CD4-positive, alpha-beta T cell treated with Interleukin-15 for 4 hours (primary cell): ENCODE measurements at places on chromosomes 5 and 9.
A peak's percentile ranks its signal among the peaks of the same experiment; 100 is the strongest.

- no peak for DNase-seq
Observed at GRCh38 chr5:143306040-143306439, 97.4 kb downstream of the NR3C1 start.

GRCh38 chr5:29796013-29796412 lies 1397.5 kb upstream of the CDH6 start:
- no peak for DNase-seq

DNA sequence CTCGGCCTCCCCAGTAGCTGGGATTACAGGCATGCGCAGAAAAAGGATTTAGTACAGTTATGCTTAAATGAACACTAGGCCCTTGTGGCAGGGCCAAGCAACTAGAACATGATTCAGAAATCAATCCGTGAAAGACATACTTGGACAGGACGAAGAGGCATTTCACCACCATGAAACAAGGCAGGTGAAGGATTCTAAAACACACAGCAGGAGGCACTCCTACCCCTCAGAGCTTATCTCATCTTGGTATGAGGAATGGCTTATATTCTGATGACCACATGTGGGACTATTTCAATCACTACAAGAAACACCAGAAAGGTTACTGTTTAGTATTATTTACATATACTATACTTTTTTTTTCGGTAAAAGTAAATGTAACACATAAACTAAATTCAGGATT lies 15.7 kb downstream of the OR2S2 start:
- DNase-seq, result no peak

DNA sequence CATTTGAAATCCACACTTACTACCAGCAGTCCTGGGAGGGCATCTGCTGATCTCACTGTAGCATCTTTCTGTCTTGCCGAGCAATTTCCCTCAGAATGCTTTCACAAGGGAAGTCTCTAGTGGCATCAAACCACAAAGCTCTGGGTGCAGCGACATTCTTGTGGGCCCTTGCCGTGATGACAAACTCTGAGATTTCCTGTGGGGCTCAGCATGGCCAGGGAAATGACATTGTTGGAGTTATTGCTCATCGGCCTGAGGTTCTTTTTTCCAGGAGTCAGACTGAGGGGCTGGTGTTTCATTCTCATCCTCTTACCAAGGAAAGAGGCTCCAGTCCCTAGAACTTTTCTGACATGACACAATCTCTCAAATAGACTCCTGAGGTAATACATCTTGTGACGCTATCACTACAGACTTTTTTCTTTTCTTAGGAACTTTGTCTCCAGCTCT lies 51.4 kb downstream of the PFDN1 start:
- peak; percentile 86 for DNase-seq

DNA sequence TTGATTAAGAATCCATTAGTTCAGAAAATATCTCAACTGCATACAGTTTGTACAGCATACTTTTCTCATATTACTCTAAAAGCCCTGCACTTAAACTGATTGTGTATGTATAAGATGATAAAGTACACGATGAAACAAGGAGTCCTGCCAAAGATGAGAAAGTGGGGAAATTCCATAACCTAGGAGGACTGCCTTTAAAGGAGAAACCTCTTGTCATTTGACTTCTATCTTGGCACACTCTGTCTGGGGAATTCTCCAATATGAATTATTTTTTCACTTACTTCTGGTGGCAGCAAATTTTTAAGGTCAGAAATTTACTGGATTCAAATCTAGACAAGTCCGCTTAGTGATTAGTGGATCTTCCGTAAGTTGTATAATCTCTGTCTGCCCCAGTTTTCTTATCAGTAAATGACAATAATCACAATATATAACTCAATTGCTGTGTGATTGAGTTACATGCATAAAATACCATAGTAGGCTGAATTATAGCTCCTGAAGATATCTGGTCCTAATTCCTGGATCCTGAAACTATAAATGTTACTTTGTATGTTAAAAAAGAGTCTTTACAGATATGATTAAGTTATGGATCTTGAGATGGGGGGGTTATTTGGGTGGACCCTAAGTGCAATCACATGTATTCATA lies 17.0 kb upstream of the ISOC1 start:
- DNase-seq, result no peak

DNA sequence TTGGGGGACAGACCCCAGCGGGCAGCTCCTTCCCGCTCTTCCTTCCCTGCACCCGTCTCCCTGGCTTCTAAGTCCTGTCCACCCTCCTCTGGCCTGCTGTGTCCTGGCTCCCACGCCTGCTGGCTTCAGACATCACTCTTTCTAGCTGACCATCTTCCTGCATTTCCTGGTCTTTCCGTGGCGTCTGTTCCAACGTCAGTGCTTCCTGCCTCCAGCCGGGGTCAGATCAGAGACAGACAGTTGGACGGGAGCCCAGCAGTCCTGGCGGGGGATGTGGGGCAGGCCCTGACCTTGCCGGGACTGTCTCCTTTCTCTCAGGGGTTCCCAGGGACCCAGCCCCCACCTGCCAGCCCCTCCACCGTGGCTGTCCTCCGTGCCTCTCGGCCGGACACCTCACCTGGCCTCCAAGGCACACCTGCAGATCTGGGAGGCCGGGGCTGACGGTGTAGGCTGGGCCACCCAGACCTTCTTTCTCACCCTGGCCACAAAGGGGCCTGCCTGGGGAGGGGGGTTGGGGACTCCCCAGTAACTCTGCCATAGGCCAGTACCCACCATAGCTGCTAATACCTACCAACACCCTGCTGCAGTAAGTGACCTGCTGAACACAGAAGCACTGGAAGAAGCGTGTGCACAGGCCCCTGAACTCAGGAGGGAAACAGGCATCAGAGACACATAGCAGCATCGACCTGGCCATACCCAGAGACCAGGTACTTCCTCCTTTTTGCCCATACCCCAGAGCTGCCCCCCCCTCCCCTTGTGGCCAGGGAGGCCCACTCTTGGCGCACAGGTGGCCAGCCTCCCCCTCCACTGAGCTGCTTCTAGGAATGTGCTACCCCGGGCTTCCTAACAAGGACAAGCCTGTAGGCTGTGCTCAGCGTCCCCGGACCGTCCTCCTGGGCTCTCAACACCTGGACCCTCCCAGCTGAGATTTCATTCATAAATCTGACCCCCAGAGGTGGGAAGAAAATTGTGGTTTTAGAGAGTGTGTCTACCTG lies 5.1 kb downstream of the NRARP start:
- no peak for DNase-seq

GRCh38 chr5:59532979-59533729 lies 360.4 kb downstream of the PDE4D start:
- DNase-seq, result no peak

DNA sequence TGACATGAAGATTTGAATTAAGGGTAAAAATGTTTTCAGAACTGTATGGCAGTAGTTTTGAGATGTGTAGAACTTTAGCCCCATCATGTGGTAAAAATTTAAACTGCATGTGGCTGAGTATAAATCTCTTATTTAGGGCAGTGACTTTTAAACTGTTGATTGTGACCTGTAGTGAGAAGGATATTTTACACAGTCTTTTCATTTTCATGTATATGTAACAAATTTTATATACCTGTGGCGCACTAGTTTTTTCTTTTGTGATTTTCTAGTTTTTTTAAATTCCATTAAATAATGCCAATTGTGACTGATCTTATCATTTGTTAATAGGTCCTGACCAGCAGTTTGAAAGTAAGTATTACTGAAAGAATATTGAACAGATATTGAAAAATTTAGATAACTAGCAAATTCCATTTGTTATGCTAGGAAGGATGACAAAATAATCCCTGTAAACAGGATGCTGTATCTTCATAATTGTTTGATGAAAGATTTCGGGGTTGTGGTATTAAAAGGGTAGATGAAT lies 47.2 kb downstream of the GPBP1 start:
- DNase-seq, result peak; percentile 77

- DNase-seq, result peak; percentile 6
Observed at GRCh38 chr5:963673-964531, 44.7 kb upstream of the NKD2 start.

DNA sequence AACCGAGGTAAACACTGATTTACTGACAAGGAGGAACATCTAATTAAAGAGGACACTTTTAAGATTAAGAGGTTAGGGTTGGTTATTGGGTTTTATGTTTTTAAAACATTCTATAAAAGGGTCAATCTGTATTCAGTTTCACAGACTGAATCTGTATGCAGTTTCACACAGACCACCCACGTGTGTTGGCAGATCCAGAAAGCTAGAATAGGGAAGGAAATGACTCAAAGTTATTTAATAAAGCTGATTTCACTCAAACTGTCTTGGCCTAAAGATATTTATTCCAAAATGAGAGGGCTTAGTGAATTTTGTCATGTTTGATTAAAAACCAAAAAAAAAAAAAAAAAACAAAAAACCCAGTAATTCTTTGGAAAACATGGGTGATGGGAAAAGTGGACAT lies 140.2 kb downstream of the SLC24A2 start:
- no peak for DNase-seq

DNA sequence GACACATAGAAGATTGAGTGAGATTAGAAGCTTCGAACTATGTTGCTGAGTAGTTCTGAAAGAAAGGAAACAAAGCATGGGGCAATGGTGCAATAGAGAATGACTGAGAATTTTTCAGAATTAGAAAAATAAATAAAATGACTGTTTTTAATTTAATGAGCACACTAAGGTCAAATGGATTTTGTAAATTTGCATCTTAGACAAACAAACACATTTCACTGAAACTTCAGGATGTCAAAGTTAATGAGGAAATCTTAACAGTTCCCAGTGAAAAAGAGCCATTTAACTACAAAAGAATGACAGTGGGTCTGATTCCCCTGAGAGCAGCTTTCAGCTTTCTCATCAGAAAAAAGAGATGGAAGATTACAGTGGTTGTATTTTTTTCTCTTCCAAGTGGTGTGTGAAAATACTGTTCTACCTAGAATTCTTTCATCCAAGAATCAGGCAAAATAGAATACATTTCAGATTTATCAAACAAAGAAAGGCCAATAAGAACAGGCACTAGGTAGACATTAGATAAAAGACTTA lies 591.9 kb downstream of the SEMA5A start:
- no peak for DNase-seq

- DNase-seq, result no peak
Observed at GRCh38 chr5:80082281-80082680, 47.1 kb downstream of the THBS4 start.

GRCh38 chr5:40367255-40367654 lies 312.5 kb upstream of the PTGER4 start:
- DNase-seq, result peak; percentile 46

DNA sequence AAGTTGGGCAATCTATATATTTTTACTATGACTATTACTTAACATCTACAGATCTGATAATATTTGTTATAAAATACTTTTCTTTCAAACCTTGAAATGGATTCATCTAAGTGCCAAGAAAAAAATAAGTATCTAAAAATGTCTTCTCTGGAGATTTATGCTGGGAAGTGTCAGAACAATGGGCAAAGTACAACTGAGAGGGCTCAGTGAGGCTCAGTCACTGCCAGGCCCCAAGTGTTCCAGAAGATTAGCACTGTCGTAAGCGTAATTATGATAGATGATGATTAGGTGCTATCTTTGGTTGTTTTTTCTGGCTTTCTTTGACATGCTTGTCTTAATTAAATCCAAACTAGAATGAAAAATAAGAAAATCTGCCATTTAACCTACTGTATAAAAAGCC lies 72.2 kb upstream of the ADAMTS19 start:
- DNase-seq, result no peak

DNA sequence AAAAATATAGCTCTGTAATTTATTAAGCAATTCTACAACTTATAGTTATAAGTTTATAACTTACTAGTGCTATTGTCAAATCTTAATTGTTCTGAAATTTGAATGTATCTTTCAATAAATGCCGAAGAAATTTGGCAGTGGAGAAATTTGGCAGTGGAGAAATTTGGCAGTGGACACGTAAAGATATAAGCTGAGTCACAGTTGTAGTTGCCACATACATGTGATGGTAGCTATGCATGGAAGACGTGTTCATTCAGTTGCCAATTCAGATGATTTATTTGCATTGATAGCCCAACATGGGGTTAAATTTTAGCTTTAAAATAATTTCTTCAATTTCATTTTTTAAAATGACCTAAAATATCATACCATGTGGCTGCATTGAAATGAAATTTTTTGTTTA lies 127.8 kb upstream of the NR4A3 start:
- no peak for DNase-seq

- DNase-seq, result no peak
Observed at GRCh38 chr9:8265281-8265680, 465.7 kb upstream of the DMAC1 start.

GRCh38 chr9:33472881-33473615 lies 676 bp downstream of the NOL6 start:
- no peak for DNase-seq

- no peak for DNase-seq
Observed at GRCh38 chr5:1226839-1227581, 1.8 kb downstream of the SLC6A18 start.

GRCh38 chr9:129273136-129273895 lies 95.3 kb upstream of the IER5L start:
- no peak for DNase-seq

- no peak for DNase-seq
Observed at GRCh38 chr5:97151370-97151769, 9.0 kb upstream of the LIX1 start.

DNA sequence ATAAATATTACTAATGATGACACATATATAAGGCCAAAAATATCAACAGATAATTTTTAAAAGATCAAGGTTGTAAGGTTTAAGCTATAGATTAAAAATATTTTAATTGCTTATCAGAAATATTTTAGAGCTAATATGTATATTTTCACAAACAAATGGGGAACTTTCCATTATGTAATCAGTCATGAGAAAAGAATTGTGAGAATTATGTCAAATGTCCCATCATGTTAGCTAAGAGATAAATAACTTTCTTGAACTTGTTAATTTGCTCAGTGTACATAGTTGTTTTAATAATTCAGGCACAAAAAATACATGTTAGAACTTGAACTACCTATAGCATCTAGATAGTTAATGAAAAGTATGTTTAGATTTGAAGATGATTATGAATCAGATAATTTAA lies 67.7 kb downstream of the SYK start:
- no peak for DNase-seq

- DNase-seq, result no peak
Observed at GRCh38 chr9:93223260-93224180, 39.6 kb downstream of the WNK2 start.

GRCh38 chr9:26012797-26013196 lies 334.6 kb upstream of the TUSC1 start:
- DNase-seq, result no peak

DNA sequence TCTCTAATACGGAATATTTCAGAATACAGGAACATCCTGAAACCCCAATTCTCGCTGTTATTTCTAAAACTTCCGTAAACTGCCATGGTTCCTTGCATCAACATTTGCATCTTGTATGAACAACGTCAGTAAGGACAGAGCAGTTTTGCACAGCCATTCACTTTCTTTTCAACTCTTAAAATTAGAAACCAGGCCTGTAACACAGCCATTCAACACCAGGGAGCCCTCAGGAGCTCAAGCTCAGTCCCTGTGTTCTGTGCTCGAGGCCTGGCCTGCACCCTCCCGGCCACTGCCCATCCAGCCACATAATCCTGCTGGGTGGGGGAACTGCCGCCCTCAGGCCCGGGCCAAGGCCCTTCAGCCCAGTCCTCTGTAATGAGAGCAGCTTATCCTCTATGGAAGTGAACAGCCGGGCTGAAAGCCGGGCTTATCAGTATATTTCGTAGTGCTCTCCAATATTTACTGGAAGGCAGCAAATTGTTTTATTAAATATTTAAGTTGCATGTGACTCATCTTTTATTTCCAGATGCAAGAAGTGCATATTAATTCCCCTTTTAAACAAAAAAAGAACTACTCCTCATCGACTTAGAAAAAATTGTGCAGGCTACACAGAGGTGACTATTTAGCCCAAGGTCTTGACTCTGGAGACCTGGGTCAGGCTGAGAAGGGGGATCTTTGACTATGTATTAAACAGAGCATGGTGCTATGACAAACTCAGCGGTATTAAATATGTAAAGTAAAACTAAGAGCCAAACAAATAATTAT lies 33.2 kb upstream of the SLC6A3 start:
- no peak for DNase-seq
